ENCODE measurements at places on chromosomes 7 and 10. TPM values are rescaled to one million over a fixed set of nuclear protein-coding genes. Genes with fewer than 3 reads are reported as not detected.

CRTAC1 gene
- total RNA-seq = 0.10 TPM

DNA sequence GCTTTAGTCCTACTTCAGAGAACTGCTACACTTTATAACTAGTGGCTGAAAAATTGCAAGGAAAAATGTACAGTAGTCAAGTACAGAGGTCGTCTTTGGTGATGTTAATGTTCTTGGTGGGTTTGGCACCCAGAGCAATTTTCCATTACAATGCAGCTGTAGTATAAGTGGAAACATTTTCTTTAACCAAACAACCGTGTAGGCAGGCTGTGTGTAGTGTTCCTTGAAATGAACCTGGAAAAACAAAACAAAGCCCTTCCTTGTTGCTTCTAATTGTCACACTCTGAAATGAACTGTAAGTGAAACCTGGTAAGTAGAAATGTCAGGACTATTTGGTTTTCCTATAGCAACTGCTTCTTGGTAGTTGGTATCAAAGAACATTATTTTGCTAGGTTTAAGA, 256.9 kb downstream of the MDFIC start:
- H3K27me3 ChIP-seq = no peaks in the 10 kb centered on the region
- DNase-seq = no peak

DNA sequence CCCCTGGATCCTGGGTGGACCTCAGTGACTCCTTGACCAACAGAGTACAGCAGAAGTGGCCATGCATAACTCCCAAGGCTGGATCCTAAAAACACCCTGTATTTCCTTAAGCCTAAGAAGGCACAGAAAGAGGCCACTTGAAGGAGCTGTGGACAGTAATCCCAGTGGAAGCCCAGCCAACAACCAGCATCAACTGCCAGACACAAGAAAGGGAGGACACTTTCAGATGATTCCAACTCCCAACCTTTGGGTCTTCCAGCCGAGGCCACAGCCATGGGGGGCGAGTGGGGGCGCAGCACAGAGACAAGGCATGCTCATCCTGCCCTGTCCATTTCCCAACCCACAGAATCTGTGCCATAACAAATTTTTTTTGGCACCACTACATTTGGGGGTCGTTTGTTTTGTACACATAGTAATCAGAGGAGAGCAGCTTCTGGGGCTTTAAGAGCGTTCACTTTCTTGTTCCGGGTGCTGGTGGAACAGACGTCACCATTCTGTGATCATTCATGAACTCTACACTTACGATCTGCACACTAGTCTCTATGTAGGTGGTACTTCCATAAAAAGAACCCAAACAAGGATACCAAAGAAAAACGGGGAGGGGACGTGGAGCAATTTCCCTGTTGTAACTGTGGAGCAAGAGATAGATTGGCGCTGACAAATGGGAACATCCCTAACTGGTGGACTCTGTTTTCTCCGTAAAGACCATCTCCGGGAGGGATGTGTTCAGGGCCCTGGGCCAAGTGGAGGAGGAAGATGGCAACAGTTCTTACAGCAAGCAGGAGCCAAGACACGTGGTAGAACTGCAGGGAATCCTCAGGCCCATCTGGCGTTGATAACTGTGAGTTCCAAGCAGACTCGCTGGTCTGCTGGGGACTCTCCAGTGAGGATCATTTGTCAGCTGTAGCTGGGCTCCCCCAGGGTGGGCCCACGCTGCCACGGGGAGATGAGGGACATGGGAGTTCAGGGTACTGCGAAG, 6.0 kb upstream of the SLC29A3 start:
- H3K27me3 ChIP-seq = no peaks in the 10 kb centered on the region
- H3K27ac ChIP-seq = no peak overlapping the region
- no peak for DNase-seq

GRCh38 chr7:15839416-15840100, 153.1 kb upstream of the MEOX2 start:
- no peak overlapping the region for H3K27ac ChIP-seq
- no peaks in the 10 kb centered on the region for H3K36me3 ChIP-seq
- no peak overlapping the region for H3K4me3 ChIP-seq

GRCh38 chr10:61643316-61643751, 19.4 kb upstream of the CABCOCO1 start:
- H3K27me3 ChIP-seq = no peaks in the 10 kb centered on the region
- DNase-seq = no peak
- H3K27ac ChIP-seq = no peak overlapping the region
- H3K36me3 ChIP-seq = no peaks in the 10 kb centered on the region
- no peaks in the 10 kb centered on the region for H3K4me1 ChIP-seq

DNA sequence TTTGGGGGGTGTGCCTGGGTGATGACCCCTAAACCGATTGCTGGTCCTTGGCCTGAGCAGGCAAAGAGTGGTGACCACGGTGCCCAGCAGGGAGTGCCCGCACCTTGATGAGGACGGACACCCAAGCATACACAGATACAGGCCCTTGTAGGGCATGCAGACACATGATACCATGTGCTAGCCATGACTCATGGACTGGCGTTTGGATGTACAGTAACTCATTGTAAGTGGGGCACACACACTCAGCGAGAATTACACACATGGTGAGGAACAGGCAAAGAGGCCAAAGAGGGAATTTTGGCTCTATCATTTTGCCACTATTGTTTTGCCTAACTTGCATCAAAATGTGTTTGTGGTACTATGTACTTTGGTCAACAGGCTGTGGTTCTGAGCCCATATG, 24.1 kb downstream of the KAZALD1 start:
- DNase-seq = no peak
- no peaks in the 10 kb centered on the region for H3K4me1 ChIP-seq
- H3K4me3 ChIP-seq = no peak overlapping the region
- no peak overlapping the region for H3K27ac ChIP-seq

OR9A2 gene
- not detected for total RNA-seq

- peaks cover 9% of the 10 kb centered on the region for H3K4me1 ChIP-seq
- DNase-seq = no peak
- H3K36me3 ChIP-seq = no peaks in the 10 kb centered on the region
Observed at GRCh38 chr7:100895956-100896731, 456 bp upstream of the ACHE start.

TPK1 gene
- total RNA-seq = 7.7 TPM

GRCh38 chr7:17773289-17773626, 167.0 kb downstream of the SNX13 start:
- H3K27ac ChIP-seq = no peak overlapping the region
- no peak for DNase-seq
- no peaks in the 10 kb centered on the region for H3K36me3 ChIP-seq
- H3K4me3 ChIP-seq = no peak overlapping the region

DNA sequence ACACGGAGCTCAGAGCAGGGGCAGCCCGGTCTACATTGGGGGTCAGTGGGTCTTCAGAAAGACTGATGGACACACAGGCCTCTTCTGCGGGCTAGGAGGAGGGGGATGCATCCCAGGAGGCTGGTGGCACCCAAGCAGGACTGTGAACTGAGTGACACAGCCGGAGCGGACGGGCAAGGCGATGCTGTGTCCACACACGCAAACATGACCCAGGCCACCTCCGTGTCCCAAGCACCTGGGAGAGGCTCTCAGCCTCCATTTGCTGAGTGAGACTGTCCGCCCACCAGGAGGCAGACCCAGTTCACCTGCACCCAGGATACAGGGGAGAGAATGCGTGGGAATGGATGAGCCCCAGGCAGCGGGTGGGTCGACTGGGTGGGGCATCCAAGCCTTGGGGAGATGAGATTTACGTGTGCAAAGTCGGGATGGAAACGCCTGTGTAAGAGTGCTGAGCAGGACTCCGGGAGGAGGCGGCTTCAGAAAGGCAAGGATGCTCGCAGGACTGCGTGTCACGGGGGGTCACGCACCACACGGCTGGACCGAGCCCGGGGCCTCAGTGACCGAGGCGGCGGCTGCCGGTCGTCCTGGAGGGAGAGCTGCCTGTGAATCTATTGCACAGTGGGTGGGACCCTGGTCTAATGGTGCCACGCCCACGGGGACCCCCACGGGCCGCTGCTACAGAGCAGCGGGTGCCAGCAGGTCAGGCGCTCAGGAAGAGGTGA, 262.8 kb downstream of the ADARB2 start:
- H3K27ac ChIP-seq = no peak overlapping the region
- no peak overlapping the region for H3K4me3 ChIP-seq
- no peak for DNase-seq
- H3K36me3 ChIP-seq = no peaks in the 10 kb centered on the region
- no peaks in the 10 kb centered on the region for H3K4me1 ChIP-seq

LRRD1 gene
- total RNA-seq = not detected

GRCh38 chr7:94247970-94248369, 146.7 kb upstream of the COL1A2 start:
- no peaks in the 10 kb centered on the region for H3K27me3 ChIP-seq
- H3K4me1 ChIP-seq = no peaks in the 10 kb centered on the region
- H3K27ac ChIP-seq = no peak overlapping the region
- no peak for DNase-seq
